ENCODE measurements at places on chromosomes 16 and 17.

DNA sequence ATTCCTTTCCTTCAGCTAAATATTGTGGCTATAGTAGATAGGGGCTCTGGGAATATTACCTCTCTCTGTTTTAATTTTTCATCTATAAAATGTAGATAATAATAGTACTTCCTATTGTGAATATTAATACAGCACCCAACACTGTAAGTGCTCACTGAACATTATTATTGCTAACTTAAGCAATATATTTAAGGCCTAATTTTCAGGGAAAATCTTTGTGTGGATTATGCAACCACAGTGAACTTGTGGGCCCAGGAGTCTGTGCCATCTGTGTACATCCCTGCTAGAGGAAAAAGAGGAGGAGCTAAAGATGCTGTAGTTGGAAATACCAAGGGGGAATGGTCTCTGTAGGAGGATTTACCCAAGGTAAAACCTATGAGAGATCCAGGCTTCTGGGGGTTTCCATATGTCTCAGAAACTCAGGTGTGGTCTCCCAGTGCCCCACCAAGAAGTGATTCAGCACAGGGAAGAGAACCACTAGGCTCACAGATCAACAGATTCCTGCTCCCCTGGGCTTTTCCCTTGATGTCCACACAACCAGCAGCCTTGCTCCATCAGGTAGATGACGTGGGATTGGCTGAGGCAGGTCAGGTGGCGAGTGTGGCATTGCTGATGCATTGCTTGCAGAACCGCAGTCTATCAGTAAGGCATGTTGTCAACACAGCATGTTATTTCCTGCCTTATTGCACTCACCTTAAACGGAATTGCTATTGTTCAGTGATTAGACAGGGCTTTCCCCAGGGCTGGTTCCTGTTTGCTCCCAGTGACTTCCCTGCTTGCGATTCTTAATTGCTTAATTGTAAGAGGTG, 1.6 kb upstream of the N4BP1 start:
- DNase-seq: peak; percentile 86

DNA sequence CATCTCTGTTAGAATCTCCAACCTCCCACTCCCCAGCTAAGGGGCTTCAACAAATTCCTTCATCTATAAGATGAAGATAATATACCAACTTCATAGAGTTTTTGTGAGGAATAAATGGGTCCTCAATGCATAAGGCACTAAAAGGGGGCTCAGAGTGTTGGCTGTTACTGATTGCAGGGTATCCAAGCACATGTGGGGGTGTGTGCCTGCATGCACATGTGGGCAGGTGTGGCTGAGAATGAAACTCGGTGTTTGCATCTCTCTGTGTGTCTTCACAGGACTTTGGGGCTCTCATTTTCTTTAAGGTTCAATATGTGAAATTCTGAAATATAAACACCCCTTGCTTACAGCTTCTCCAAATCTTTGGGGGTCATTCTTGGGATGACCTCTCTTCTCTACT, 4.1 kb upstream of the PPP1R9B start:
- DNase-seq: no peak

- DNase-seq: no peak
Measured at GRCh38 chr17:8117980-8118768, at the start of gene ALOXE3. ALOXE3 (minus strand) TSS chr17:8118514; CDS start chr17:8117990, 524 bp downstream.

DNA sequence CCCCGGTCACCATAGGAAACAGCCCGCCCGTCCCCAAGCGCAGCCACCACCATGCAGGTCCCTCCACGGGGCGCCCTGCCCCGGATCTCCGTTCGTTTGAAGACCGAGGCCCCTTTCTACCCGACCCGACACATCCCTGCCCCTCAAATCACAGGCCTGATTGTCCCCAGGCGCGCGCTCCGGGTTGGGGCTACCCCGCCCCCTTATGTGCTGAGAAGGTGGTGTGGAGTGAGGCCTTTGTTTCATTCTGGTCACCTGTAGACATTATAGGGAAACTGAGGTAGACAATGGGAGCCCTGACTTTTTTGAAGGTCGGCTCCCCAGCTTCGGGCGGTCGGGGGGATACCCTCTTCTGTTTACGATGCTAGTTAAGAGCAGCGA, 763 bp upstream of the ACTG1 start:
- no peak for DNase-seq

GRCh38 chr17:76083536-76084182, 4.7 kb downstream of the ZACN start:
- DNase-seq: no peak
